ENCODE measurements at places on chromosomes 11 and 22. TPM values are rescaled to one million over a fixed set of nuclear protein-coding genes. Genes with fewer than 3 reads are reported as not detected.

The APLNR gene
- not detected for total RNA-seq

The LARGE2 gene
- total RNA-seq = 1.0 TPM

The RBFOX2 gene
- total RNA-seq = 83.1 TPM

GRCh38 chr11:33874910-33875490 is 16.9 kb downstream of the LMO2 start:
- DNase-seq = no peak

The CHRM4 gene
- not detected for total RNA-seq

- DNase-seq = no peak
Measured at GRCh38 chr11:75433443-75433842, 440 bp upstream of the KLHL35 start.

GRCh38 chr22:17924735-17925364 is 99.5 kb downstream of the MICAL3 start:
- no peak for DNase-seq

DNA sequence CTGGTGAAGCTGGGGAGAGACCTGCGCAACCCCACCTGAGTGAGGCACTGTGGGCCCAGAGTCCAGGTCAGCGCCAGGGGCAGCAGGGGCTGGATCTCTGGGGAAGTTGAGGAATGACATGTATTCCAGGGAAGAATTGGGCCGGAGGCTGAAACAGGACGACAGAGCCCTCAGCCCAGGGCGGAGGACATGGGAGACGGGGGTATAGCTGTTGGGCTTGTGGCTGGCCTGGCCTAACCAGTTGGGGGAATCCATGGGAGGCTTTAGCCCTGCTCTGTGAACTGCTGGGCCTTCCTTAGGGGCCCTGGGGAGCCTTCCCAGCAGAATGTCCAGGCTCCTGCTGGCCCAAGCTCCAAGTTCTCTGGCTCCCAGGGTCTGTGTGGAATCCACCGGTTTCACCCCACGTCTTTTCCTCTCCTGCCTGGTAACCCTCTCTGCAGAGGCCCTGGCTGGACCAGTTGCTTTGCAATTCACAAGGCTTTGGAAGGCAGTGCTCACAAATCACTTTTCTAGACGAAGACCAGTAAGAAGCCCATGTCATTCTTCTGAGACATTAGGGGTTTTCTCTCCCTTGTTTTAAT is 50.4 kb upstream of the KCNQ1OT1 start:
- DNase-seq = no peak

The BIK gene
- 14.4 TPM for total RNA-seq

The OR5B3 gene
- total RNA-seq = not detected

The APOL5 gene
- 0.69 TPM for total RNA-seq

- no peak for DNase-seq
Measured at GRCh38 chr11:104432981-104433380, 269.0 kb upstream of the PDGFD start.

DNA sequence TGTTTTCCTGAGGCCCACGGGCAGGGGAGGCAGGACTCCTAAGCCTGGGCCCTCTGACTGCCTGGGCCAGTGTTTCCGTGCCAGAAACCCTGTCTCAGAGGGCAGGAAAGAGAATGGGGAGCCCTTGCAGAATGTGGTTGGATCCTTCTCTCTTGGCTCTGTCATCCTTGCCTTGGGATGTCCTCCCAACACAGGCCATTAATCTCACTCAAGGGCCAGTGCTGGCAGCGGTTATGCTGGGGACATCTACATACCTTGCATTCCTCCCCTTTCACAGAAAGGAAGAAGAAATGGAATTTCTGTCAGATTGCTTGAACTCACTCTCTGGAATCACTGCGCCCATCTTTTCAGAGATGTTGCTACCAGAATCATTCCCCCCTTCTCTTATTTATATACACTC is 296.9 kb downstream of the KIRREL3 start:
- DNase-seq = no peak

The SCGB1D2 gene
- not detected for total RNA-seq

GRCh38 chr22:50129121-50129736 is 39.4 kb downstream of the MOV10L1 start:
- no peak for DNase-seq

DNA sequence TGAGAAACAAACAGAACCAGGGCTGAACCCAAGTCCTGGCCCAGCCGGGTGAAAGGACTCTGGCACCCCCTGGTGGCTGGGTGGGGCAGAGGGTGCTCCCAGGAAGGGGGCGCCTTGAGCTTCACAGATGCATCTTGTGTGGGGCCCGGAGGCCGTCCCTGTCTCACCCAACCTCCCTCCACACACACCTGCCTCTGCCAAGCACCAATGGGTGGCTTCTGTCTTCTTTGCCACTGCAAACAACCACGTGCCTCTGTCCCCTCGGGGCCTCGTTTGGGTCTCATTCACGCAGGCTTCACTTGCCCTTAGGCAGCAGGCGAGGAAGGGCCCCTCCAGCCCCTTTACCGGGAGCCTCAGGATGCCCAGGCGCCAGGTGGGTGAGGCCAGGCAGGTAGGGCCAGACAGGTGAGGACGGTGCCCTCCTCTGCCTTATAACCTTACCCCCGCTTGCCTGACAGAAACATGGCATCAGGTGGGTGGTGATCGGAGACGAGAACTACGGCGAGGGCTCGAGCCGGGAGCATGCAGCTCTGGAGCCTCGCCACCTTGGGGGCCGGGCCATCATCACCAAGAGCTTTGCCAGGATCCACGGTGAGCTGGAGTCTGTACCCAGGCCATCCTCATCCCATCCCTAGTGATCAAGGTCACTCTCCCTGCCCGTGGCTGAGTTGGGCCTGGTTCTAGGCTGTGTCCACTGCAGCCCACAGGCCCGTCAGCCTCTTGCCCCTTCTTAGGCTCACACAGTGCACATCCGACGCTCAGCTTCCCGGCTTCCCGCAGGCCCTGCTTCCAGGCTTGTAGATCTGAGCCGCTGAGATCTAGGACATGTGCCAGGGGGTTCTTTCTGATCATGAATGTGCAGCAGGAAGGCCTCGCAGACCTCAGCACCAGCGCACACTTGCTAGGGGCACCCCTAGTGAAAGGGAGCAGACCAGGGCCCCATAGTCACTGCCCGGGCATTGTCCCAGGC is 17.2 kb downstream of the POLR3H start:
- peak; percentile 41 for DNase-seq

DNA sequence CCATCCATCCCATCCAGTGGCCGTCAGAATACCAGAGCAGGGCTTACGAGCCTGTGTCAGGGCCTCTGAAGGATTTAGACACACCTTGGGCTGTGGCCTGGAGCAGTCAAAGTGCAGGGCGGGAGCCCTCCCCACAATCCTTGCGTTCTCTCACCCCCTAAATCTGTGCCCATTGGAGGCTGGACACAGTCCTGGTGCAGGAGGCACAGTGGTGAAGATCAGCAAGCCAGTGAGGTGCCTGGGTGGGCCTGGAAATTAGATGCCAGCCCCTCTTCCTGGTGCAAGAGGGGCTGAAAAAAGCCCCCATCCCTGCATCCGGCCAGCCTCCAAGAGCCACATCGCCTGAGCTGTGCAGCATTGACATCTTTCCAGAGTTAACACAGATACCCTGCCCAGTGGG is 1045.8 kb downstream of the TBC1D22A start:
- no peak for DNase-seq

DNA sequence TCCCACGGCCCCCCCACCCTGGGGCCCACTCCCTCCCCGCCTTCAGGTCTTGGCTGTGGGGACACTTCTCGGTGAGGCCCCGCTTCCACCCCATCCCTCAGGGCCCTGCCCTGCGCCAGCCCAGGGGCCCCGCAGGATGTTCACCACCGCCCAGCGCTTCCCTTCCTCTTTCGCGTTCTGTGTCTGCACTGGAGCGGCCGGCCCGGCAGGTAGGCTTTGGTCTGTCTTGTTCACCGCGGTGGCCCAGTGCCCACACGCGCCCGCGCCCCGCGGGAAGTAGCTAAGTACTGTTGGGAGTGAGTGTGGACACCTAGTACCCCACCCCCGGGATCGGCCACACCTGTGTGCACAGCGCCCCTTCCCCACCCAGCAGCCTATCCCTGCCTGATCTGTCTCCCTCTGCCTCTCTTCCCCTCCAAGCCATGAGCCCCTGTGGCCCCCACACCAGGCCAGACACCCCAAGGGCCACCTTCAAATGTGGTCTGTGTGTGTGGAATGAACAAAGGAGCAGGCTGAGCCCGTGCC is 85.4 kb downstream of the WNT7B start:
- DNase-seq = no peak

The KCNA4 gene
- 0.11 TPM for total RNA-seq

DNA sequence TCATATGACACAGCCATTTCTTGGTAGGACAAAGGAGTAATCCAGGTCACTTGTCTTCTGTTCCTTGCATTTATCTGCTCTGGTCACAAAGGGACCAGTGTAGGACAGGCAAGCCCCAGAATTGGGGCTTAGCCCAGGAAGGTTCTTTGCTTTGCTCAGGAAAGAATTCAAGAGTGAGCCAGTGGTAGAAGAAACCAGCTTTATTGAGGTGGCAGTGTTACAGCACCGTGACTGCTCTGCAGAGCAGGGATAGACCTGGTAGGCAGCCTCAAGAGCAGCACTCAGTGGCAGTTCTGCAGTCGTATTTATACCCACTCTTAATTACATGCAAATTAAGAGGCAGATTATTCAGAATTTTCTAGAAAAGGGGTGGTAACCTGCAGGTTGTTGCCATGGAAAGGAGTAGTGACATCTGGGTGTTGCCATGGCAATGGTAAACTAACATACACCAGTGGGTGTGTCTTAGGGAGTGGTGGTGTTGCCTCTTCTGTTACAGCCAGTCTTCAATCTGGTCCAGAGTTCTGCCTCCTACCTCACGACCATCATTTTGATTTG is 84.9 kb upstream of the RAB1B start:
- DNase-seq = no peak

The ARAP1 gene
- 55.7 TPM for total RNA-seq

The THAP7 gene
- 58.3 TPM for total RNA-seq

DNA sequence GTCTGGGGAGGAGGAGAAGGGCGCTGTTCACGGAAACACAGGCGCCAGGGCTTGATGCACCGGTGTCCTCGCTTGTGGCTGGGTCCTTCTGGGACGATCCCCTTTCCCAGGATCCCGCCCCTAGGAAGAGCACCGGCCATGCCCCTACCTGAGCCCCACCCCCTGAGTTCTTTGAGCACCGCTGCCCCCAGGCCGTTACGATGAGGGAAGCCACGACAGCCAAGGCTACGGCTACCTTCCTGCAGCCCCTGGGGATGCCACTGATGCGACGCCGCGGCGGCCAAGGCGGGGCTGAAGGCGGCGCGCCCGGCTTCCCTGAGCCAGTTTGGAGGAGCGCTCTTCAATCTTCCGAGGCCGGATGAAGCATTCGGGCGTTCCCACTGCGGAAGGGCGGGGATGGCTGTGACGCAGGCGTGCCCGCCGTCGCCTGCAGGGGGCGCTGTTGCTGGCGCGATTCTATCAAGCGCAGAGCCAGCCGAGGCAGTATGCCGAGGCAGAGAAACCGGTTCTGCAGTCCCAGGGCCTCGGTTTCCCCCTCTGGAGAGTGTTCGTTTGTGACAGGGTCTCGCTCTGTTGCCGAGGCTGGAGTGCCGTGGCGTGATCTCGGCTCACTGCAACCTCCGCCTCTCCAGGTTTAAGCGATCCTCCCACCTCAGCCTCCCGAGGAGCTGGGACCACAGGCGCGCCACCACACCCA is 9.7 kb upstream of the NEFH start:
- peak; percentile 83 for DNase-seq

DNA sequence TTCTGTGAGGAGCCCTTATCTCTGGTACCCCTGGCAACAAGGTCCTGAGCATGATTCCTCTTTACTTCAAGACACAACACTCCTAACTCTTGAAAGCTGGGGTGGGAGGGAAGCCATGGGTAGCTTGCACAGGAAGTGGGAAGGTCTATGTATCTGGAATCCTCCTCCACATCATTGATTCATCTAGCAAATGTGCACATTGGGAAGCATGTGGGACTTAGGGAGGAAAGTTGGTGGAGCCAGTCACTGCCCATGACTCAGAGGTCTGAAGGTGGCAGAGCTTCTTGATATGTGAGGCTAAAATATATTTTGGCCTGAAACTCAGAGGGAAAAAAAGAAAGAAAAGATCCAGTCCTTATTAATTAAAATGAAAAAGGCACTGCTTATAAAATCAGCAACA is 1000.9 kb downstream of the DLG2 start:
- no peak for DNase-seq

The SCGB1A1 gene
- total RNA-seq = not detected

DNA sequence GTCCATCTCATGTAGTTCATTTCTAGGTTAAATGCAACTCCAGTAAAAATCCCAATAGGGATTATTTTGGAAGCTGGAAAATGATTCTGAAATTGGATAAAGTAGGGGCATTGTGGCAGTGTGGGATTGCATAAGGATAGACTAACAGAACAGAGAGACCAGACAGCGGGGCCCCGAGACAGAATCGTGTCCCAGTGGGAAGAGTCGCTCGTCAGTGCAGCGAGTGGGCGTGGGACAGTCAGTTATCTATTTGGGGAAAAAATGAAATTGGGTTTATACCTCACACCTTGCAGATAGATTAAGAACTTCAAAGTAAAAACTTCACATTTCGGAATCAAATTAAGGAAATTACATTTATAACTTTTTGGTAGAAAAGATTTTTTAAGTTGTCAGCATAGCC is 10.6 kb downstream of the SART1 start:
- DNase-seq = no peak

GRCh38 chr11:32154275-32154674 is 63.4 kb downstream of the RCN1 start:
- peak; percentile 18 for DNase-seq

DNA sequence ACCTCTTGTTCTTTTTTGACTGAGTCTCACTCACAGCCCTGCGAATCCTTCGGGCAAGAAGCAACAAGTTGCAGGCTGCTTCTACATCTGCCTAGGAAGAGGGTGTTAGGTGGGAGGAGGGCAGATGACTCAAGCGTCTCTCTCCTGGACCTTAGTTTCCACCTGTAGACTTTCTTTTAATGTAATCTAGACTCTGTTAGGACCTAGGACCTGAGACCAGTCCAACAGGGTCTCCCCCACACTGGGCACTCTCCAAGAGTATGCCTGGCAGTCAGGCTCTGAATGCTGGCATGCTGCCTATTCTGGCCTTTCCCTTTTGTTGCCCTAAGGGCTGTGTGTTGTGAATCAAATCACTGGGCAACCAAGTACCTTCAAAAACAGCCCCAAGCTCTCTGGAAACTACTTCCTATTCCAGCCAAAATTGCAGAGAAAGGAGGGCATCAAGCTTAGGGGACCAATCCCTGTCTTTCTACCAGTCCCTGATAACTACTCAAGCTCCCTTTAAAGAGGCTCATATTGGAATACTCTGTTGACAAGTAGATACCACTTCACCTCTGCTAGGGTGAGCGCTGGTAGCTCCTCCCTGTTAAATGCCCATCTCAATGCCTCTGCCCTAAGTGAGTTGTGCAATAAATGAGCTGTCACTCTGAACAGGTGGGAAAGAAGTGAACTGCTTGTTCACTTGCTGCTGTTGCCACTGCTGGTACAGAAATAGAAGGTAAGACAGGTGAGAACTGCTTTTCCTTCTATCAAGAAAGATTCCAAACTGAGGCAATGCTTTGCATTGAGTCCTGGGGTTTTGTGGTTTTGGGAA is at the start of gene BBOX1:
TSS of gene BBOX1 (plus strand) at position 514 of the 814 bp plus-strand sequence. CDS start 14,616 bp downstream, outside the sequence.
- peak; percentile 4 for DNase-seq

The CATSPERZ gene
- 0.23 TPM for total RNA-seq

The SLC25A45 gene
- total RNA-seq = 0.23 TPM

GRCh38 chr11:64165842-64166635 is at the start of gene MACROD1:
MACROD1 (minus strand) TSS chr11:64166113; CDS start chr11:64165994, 119 bp downstream.
- DNase-seq = peak; percentile 88

The OR8B3 gene
- not detected for total RNA-seq

The CLCF1 gene
- total RNA-seq = 7.1 TPM

- no peak for DNase-seq
Measured at GRCh38 chr11:1854132-1854948, 1.5 kb downstream of the LSP1 start.

The MFRP gene
- not detected for total RNA-seq
